Stimulated activated CD8-positive, alpha-beta memory T cell treated with anti-CD3 and anti-CD28 coated beads, Interleukin-2, amount 100 ng/mL, for 1 hour (primary cell): ENCODE measurements at places on chromosomes 1 and 21.

DNA sequence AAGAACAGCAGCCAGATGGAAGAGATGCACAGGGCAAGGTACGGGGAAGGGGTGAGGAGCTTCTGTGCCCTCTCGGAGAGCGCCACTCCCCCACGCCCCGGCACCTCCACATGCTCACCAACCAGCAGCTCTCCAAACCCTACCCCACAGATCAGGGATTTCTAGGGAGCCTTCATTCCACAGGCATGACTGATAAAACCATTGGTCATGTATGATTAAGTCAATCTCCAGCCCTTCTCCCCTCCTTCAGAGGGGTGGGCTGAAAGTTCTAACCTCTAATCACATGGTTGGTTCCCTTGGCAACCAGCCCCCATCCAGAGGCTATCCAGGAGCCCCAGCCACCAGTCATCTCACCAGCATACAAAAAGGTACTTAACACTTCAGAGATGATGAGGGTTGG is 144.7 kb downstream of the TGFBR3 start:
- no peak for DNase-seq

GRCh38 chr1:52037402-52037814 is 3.8 kb upstream of the KTI12 start:
- DNase-seq, result no peak

DNA sequence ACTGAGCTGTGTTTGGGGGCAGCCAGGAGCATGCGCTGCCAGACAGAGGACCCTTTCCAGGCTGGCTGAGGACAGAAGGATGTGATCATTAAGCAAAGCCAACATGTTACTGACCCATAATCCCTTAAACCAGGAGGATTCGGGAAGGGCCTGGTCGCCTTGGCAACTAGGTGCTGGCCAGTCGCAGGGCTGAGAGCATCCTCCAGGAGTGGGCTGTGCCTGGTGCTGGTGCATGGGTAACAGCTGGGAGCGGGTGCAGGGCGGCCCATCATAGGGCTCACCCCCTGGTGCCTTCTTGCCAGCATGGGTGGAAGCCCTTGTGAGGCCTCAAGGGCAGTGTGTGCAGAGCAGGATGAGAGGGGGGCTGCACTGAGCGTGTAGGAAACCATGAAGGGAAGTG is 17.2 kb downstream of the CDK18 start:
- no peak for DNase-seq

GRCh38 chr1:63691701-63692425 is 82.0 kb upstream of the ROR1 start:
- DNase-seq, result no peak
